K562 (cell line): ENCODE measurements at places on chromosomes 13 and 19. TPM values are rescaled to one million over a fixed set of nuclear protein-coding genes. Genes with fewer than 3 reads are reported as not detected.

GRCh38 chr13:83121896-83122295 is 760.4 kb downstream of the SLITRK1 start:
- no peaks in the 10 kb centered on the region for H3K36me3 ChIP-seq
- H3K27me3 ChIP-seq: no peaks in the 10 kb centered on the region
- H3K27ac ChIP-seq: no peak overlapping the region

- H3K4me1 ChIP-seq: peaks cover 26% of the 10 kb centered on the region
- DNase-seq: peak; percentile 97
- H3K4me3 ChIP-seq: peak overlapping the region; percentile 100
- no peaks in the 10 kb centered on the region for H3K27me3 ChIP-seq
- peak overlapping the region; percentile 99 for H3K27ac ChIP-seq
Measured at GRCh38 chr19:18279516-18280246, 1.7 kb downstream of the JUND start.

GRCh38 chr13:112150352-112150751 is 83.4 kb downstream of the SOX1 start:
- H3K27me3 ChIP-seq: no peaks in the 10 kb centered on the region
- no peak for DNase-seq
- no peak overlapping the region for H3K27ac ChIP-seq
- no peak overlapping the region for H3K4me3 ChIP-seq
- H3K4me1 ChIP-seq: no peaks in the 10 kb centered on the region
- no peaks in the 10 kb centered on the region for H3K36me3 ChIP-seq

The TNFSF13B gene
- 0.94 and 2.1 TPM in 2 replicates for total RNA-seq

- DNase-seq: no peak
- no peaks in the 10 kb centered on the region for H3K4me1 ChIP-seq
- no peak overlapping the region for H3K27ac ChIP-seq
- H3K4me3 ChIP-seq: no peak overlapping the region
- H3K27me3 ChIP-seq: no peaks in the 10 kb centered on the region
- no peaks in the 10 kb centered on the region for H3K36me3 ChIP-seq
Measured at GRCh38 chr13:22499919-22500318, 680.9 kb upstream of the SGCG start.

DNA sequence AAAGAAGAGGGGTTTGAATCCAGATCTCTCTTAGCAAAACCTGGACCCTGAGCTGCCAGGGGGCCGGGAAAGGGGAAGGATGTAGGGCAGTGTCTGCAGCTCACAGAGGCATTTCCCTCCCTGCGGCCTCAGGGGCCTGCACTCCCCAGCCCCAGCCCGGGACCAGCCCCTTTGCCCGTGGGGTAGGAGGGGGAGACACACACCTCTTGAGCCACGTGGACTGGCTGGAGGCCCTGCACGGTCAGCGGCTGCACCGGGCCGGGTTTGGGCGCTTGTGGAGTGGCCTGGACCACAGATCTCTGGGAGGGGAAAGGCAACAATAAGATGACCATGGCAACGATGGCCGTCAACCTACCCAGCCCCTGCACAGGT is 26.9 kb downstream of the RFX1 start:
- no peak overlapping the region for H3K27ac ChIP-seq
- DNase-seq: no peak
- peaks cover 47% of the 10 kb centered on the region; the same call in 1 of the 3 replicates for H3K36me3 ChIP-seq
- H3K4me3 ChIP-seq: no peak overlapping the region
- H3K27me3 ChIP-seq: no peaks in the 10 kb centered on the region

- no peaks in the 10 kb centered on the region for H3K27me3 ChIP-seq
- DNase-seq: no peak
- no peaks in the 10 kb centered on the region for H3K36me3 ChIP-seq
- no peak overlapping the region for H3K27ac ChIP-seq
- H3K4me1 ChIP-seq: no peaks in the 10 kb centered on the region
Measured at GRCh38 chr13:105502193-105502592, 1033.3 kb downstream of the EFNB2 start.

The ZNF30 gene
- 10.3 and 11.4 TPM in 2 replicates for total RNA-seq

GRCh38 chr19:29366757-29367156 is 153.8 kb upstream of the UQCRFS1 start:
- H3K36me3 ChIP-seq: no peaks in the 10 kb centered on the region
- H3K4me3 ChIP-seq: no peak overlapping the region
- no peak overlapping the region for H3K27ac ChIP-seq

The CYP4F3 gene
- 0.16 TPM in 1 of 2 replicates, not detected in the other for total RNA-seq

DNA sequence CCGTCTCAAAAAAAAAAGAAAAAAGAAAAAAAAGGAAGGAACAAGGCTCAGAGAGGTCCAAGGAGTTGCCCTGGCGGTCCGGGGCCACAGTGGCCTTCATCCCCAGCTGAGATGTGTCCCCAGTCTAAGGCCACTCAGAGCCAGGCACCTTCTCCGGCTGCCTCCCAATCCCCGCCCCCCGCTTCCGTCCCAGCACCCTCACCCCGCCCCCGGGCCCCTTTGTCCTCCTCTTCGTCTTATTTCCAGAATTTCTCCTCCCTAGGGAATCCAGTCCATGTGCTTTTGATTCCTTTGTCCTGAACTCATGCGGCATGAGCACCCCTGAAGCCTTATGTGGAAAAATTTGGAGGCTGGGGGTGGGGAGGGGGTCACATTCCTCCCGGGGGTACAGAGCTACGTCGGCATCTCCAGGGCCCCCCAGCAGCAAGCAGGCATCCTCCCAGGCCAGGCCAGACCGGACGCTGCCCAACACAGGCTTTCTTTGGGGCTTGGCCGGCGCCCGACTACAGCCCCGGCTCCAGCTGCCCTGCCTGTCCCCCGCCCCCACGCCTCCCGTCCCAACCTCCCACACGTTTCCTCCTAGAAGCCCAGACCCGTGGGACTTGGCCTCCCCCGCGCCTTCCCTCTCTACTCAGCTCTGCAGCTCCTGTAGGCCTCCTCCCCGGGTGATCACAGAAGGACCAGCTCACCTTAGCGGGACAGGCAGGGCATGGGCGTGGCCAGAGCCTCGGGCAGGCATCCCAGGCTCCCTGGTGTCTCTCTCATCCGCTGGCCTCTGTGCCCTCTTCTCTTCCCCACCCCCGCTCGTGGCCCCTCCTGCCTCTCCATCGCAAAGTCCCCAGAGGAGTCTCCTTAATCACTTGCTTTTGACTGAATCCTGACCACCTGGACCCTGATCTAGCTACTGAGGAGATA is 17.8 kb upstream of the ADGRE5 start:
- peak overlapping the region; percentile 89 for H3K27ac ChIP-seq
- H3K27me3 ChIP-seq: no peaks in the 10 kb centered on the region

- no peaks in the 10 kb centered on the region for H3K4me1 ChIP-seq
- H3K4me3 ChIP-seq: no peak overlapping the region
- no peak for DNase-seq
- H3K27me3 ChIP-seq: peaks cover 9% of the 10 kb centered on the region; the same call in 1 of the 2 replicates
- no peak overlapping the region for H3K27ac ChIP-seq
- no peaks in the 10 kb centered on the region for H3K36me3 ChIP-seq
Measured at GRCh38 chr13:110293037-110293436, 13.9 kb downstream of the COL4A1 start.

- H3K27me3 ChIP-seq: no peaks in the 10 kb centered on the region
- no peak overlapping the region for H3K4me3 ChIP-seq
- H3K4me1 ChIP-seq: no peaks in the 10 kb centered on the region
- no peak overlapping the region for H3K27ac ChIP-seq
- DNase-seq: no peak
Measured at GRCh38 chr13:76474966-76475365, 411.2 kb downstream of the KCTD12 start.

DNA sequence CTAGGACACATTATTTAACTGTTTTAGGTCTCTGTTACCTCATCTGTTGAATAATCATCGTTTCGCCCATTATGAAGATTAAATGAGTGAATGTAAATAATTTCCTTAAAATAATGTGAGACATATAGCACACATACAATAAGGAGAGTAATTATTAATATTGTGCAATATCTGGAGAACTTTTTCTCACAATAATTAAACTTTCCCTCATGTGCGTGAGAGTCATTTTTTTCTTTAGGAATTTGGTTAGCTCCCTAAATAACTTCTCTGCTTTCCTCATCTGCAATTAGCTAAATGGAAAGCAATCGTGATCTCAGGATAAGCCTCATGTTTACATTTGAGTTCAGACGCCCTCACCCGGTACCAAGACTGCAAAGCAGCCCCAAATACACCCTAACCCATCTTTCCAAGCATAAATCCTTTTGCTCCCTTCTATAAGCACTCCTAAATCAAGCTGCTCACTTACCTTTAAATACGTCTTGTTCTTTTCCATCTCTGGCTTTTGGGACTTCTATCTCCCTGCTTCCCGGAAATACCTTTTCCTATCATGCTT is 78.8 kb downstream of the MZT1 start:
- no peak overlapping the region for H3K4me3 ChIP-seq
- H3K4me1 ChIP-seq: no peaks in the 10 kb centered on the region
- DNase-seq: peak; percentile 3
- H3K27me3 ChIP-seq: no peaks in the 10 kb centered on the region
- H3K36me3 ChIP-seq: no peaks in the 10 kb centered on the region
- H3K27ac ChIP-seq: no peak overlapping the region

- H3K27me3 ChIP-seq: peaks cover 12% of the 10 kb centered on the region; the same call in 1 of the 2 replicates
- no peaks in the 10 kb centered on the region for H3K4me1 ChIP-seq
- no peak overlapping the region for H3K4me3 ChIP-seq
- no peaks in the 10 kb centered on the region for H3K36me3 ChIP-seq
- no peak for DNase-seq
- no peak overlapping the region for H3K27ac ChIP-seq
Measured at GRCh38 chr13:29953542-29953941, 103.1 kb upstream of the UBL3 start.

DNA sequence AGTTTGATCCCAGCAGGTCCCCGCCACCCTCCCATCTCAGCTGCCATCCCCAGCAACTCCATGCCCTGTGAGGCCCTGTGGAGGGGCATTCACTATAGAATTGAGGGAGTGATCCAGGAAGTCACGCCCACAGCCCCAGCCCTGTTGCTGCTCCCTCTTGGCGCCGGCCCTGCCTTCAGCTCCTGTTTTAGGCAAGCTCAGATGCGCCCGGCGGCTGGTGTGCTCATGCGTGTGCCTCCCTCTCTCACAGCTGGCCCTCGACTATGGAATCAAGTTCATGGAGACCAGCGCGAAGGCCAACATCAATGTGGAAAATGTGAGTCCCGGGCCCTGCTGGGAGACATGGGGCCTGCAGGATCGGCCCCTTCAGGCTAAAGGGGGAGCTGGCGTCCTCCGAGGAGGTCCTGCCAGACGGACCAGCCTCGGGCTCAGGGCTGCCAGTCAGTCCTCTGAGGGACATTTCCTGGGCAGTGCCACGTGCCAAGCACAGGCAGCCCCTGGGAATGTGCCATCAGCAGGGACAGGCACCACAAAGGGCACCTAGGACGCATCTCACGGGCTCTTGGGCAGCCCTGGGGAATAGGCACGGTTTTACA is 15.6 kb upstream of the HSH2D start:
- DNase-seq: no peak
- H3K4me1 ChIP-seq: peaks cover 13% of the 10 kb centered on the region
- H3K36me3 ChIP-seq: peaks cover 83% of the 10 kb centered on the region; the same call in 2 of the 3 replicates
- no peak overlapping the region for H3K27ac ChIP-seq

DNA sequence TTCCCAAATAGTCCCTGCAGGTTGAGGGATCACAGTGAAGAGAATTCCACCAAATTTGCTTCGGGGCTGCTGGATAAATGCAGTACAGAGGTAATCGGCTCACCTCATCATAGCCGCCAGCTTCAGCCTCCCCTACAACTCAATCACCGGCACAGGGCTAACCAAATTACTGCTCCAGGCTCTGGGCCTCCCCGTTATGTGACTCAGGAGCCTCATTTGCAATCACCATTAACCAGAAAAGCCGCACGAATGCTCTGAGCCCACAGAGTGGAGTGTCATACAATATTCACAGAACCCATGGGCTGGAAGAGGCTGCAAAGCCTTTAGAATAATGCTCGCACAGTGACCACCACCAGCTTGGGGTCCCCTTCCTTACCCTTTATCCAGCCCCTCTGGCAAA is 4.9 kb downstream of the SIAH3 start:
- peaks cover 46% of the 10 kb centered on the region for H3K27me3 ChIP-seq
- no peaks in the 10 kb centered on the region for H3K36me3 ChIP-seq
- no peaks in the 10 kb centered on the region; the same call in 1 of the 2 replicates for H3K4me1 ChIP-seq
- H3K27ac ChIP-seq: no peak overlapping the region
- H3K4me3 ChIP-seq: no peak overlapping the region

GRCh38 chr19:23822735-23823134 is 64.0 kb upstream of the ZNF681 start:
- no peak for DNase-seq
- no peaks in the 10 kb centered on the region for H3K4me1 ChIP-seq
- H3K36me3 ChIP-seq: no peaks in the 10 kb centered on the region

The ICAM3 gene
- 39.5 and 42.2 TPM in 2 replicates for total RNA-seq

The CYP4F2 gene
- total RNA-seq: 0.22 and 0.51 TPM in 2 replicates

DNA sequence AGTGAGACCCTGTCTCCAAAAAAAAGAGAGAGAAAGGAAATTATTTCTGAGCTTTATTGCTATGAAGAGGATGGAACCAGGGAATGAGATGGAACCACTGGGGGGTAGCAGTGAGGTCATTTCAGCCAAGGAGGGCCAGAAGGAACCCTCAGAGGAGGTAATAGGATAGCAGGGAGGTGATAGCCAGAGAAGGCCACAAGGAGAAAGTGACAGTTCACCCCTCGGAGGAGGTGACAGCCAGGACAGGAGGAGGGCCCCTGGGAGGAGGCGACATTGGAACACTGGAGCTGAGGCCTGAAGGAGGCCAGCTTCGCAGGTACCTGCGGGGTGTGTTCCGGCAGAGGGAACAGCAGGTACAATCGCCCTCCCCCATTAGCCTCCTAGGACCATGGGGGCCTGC is 675 bp upstream of the PGPEP1 start:
- peak; percentile 67 for DNase-seq
- peak overlapping the region; percentile 92 for H3K27ac ChIP-seq
- H3K27me3 ChIP-seq: no peaks in the 10 kb centered on the region
- H3K36me3 ChIP-seq: peaks cover 28% of the 10 kb centered on the region

- no peaks in the 10 kb centered on the region for H3K27me3 ChIP-seq
- H3K4me1 ChIP-seq: peaks cover 10% of the 10 kb centered on the region
- no peak for DNase-seq
Measured at GRCh38 chr13:59532405-59532804, 631.3 kb downstream of the DIAPH3 start.

DNA sequence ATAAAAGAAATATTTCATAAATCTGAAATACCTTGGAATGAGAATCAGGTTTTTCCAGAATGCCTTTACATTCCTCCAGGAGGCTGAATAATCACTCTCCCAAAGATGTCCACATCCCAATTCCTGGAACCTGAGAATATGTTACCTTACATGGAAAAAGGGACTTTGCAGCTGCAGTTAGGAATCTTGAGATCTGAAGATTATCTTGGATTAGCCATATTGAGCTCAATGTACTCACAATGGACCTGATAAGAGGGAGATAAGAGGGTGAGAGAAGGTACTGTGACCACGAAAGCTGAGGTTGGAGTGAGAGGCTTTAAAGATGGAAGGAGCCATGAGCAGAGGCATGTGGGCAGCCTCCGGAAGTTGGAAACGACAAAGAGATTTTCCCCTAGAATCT is 36.8 kb upstream of the MBNL2 start:
- H3K27me3 ChIP-seq: no peaks in the 10 kb centered on the region
- no peak for DNase-seq
- no peaks in the 10 kb centered on the region for H3K36me3 ChIP-seq
- no peak overlapping the region for H3K27ac ChIP-seq
- no peak overlapping the region for H3K4me3 ChIP-seq

GRCh38 chr13:73228546-73228945 is 169.7 kb downstream of the KLF5 start:
- H3K36me3 ChIP-seq: no peaks in the 10 kb centered on the region
- H3K4me3 ChIP-seq: no peak overlapping the region
- H3K27me3 ChIP-seq: no peaks in the 10 kb centered on the region
- H3K27ac ChIP-seq: no peak overlapping the region
- no peaks in the 10 kb centered on the region for H3K4me1 ChIP-seq
- DNase-seq: no peak
